ENCODE measurements at places on chromosomes 5 and 9.

DNA sequence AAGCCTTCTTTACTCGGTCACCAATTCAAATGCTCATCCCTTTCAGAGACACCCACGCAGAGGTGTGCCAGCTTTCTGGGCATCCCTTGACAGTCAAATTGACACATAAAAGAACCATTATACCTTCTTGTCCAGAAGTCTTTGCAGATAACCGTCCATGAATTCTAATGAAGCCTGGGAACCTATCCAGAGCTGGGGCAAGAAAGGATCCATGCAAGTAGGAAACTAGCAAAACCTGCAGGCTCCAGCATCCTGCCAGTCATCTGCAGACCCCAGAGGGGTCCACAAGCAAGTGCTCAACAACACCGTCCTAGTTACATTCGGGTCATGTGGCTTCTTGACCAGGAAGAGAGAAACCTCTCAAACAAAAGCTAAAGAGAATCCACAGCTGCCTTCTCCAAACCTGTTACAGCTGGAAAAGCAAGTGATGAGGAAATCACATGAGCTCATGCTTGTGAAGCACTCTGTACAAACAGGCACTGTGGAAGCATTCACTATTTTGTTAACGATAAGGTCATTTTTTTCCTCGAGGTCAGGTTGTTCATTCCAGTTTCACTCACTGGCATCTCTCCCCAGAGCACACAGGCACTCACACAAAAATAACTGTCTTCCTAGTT, 80.2 kb upstream of the DMRT1 start:
- DNase-seq = no peak

- DNase-seq = no peak
These were observed 2.9 kb upstream of the CSF2 start for GRCh38 chr5:132070460-132071337.

DNA sequence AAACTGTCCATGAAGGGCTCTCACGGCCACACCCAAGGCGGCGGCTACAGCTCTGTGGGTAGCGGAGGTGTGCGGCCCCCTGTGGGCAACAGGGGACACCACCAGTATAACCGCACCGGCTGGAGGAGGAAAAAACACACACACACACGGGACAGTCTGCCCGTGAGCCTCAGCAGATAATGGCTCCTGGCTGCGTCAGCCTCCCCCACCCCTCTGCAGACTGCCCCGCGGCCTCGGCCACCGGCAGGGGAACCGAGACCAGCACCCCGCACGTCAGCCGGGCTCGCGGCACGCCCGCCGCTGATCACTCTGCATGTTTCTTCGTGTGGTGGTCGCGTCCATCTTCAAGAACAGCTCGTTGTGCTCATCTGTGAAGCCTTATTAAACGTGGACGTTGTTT, 41.5 kb downstream of the TENT4A start:
- peak; percentile 55 for DNase-seq

GRCh38 chr5:115180165-115180709, 10.5 kb upstream of the TRIM36 start:
- peak; percentile 71 for DNase-seq

DNA sequence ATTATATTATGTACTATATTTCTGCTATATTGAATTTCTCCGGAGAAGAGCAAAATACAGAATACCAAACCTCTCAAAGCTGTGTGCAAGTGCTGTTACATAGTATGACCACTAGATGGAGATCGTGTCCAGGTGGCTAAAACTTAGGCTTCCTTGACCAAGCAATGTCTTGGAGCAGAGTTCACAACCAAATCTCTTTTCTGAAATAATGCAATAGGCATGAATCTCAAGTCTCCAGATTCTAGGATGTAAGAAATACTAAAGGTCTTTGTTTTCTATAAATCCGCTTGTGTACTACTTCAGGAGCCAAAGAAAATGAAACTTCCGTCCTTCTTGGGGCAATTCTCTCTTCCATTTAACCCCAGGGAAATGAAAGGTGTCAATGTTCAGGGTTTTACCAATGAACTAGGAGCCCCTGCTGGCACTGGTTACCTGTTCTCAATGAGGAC, 181.5 kb upstream of the RAI14 start:
- no peak for DNase-seq

DNA sequence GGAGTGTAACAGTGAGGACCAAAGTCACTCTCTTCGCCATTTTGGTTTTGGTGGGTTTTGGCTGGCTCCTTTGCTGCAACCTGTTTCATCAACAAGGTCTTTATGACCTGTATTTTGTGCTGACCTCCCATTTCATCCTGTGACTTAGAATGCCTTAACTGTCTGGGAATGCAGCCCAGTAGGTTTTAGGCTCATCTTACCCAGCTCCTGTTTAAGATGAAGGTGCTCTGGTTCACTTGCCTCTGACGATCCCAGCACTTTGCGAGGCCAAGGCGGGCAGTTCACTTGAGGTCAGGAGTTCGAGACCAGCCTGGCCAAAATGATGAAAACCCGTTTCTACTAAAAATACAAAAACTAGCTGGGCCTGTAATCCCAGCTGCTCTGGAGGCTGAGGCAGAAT, 1.8 kb upstream of the CKS2 start:
- no peak for DNase-seq

GRCh38 chr5:87367243-87367642, 45.5 kb downstream of the CCNH start:
- DNase-seq = no peak

DNA sequence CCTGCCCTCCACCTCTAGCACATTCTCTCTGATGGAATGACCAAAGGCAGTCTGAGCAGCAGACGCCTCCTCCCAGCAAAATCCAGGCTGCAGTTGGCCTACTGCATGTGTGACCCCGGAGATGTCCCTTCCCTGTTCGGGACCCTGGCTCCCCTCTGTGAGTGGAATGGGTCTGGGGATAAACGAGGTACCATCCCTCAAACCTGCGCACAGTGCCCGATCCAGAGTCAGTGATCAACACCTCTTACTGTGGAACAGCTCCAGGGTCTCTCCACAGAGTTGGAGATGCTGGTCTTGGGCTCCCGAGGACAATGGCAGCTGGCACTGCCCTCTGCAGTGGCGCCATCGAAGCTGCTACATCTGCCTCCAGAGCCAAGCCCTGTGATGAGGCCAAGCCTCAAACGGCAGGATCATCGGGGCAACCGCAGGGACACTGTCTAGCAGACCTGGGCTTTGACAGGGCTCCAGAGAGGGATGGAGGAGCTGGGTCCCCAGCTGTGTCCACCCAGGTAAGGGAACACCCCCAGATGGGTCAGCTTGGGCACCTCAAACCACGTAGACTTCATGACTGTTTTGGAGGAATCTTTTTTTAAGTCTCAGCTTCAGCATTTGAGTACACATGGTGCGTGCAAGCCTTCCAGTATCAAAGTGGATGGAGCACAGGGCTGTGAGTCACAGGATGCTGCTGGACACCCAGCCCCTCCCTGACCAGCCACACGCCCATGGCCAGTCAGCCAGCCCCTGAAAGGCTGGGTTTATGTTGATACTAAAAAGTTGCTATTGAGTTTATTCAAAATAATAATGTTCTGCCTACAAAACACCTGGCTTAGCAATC, 13.0 kb downstream of the MED10 start:
- DNase-seq = no peak

GRCh38 chr5:105587963-105588662, 2025.5 kb upstream of the NUDT12 start:
- DNase-seq = no peak

- no peak for DNase-seq
These were observed 37.3 kb downstream of the PROP1 start for GRCh38 chr5:177958696-177959095.

DNA sequence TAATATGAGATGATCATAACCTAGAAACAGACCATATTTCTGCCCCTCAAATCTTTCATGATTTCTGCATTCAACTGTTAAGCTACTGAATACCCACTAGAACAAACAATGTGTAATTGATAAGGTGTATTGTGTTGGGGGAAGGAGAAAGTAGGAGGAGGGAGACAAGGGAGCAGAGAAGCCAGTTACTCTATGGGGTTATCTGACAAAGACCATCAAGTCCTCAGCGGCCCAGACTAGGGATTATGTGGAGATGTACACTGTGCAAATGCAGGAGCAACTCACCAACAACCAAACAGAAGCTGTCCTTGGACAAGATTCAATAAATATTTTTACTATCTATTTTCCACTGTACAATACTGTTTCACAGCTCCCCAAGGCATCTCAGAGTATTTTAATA, 2.7 kb downstream of the NRG2 start:
- no peak for DNase-seq

DNA sequence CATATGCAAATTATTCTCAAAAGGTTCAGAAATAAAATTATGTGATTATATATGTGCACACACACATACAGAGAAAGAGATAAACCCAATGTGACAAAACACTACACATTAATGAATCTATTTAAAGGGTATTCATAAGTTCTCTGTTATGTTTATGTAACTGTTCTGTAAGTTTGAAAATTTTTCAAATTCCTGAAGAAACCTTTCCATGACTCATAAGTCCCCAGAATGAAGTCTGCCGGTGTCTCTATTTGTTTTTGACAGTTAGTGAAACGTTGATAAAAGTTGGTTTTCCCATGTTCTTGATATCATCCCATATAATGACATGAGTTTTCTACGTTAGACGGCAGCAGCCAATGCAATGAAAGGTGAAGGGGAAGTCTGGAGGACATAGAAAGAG, 199.5 kb upstream of the PUM3 start:
- no peak for DNase-seq

DNA sequence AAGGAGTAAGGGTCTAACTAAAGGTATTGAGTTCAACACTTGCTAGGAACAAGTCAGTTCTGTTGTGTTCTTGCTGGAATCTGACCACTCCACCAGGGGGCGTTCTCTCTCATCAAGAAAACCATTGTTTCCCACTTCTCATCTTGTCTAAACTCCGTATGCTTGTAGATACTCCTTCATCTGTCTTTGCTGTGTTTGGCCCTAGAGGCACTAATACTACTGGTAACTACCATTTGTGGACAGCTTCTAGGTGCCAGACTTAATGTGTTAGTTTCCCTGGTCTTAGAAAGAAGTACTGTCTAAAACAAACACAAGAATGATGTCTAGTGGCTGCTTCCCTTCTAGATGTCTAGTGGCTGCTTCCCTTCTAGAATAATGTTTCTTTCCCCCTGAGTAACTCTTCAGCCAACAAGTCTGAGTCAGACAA, 18.7 kb upstream of the PTPDC1 start:
- peak; percentile 71 for DNase-seq

DNA sequence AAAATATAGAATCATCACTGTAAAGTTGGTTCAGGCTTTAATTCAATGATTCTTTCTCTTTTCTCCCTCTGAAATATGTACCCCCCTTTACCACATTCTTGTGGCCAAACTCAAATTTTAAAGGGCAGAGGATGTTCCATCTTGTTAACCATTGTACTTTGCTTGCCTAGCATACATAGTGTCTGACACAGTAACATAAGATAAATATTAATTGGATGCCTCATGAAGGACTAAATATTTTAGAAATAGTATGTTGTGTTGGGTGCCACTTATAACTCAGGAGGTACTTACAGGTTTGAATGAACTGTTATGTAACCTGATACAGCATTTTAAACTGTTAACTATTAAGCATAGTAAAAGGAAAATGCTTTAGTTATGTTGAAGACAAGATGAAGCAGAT, 71.5 kb downstream of the NIPBL start:
- no peak for DNase-seq

DNA sequence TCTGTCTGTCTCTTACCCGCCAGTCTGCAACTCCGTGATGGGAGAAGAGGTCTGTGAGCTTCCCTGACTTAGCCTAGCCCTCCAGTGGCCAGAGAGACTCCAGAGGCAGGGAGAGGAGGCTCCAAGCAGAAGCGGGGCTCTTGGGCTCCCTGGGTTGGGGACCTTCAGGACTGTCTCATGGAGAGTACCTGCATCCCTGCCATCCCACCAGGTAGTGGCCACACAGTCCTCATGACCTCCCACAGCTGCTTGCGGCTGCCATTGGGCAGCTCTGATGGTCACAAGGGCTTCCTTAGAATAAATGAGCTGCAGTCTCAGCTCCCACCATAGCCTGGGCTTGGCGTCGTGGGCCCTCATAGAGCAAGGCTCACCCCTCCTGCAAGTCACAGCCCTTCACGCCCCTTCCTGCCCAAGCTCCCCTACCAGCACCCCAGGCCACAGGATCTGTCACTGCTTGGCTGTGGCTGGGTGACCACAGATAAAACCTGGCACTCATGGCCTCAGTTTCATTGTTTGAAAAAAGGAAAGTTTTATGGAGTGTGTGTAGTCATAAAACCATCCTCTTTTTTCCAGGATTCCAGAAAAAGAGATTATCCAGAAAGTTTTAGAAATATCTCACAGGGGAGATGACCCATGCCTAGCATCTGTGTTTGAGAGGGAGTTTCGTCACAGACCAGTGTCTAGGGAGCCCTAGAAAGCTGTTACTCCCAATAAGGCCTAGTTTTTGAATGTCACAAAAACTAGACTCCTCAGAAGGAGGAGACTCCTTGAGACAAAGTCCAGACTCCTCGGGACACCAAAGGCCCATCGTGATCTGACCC, 48.4 kb downstream of the PPARGC1B start:
- DNase-seq = no peak

DNA sequence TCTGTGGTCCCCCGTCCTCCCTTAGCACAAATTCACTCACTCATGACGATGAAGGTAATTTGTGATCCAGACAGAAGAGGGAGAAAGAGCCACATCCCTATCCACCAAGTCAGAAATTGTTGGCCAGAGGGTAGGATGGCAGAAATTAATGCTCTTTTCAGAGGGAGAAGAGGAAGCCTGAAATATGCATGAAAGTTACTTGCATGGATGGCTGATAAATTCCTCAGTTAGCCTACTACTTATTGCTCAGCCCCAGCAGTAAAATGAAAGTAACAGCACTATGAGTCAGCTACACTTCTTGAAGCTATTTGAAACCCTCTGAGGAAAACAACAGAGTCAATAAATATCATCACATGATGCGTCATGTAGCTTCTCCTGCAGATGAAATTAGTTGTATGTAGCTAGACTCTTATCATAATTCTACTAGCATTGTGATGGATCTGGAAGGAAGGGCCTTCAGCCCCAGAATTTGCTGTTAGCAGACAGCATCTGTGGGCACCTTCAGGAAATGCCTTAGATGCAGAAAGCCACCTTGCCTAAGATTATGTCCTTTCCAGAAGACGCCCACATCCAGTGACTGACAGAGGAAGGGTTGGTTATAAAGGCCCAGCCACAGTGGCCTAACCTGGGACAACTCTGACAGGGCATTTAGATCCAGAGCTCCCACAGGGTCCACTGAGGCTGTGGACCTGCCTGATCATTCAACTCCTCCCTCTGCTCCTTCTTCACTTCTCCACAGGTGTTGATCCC, 81.2 kb upstream of the CCDC112 start:
- no peak for DNase-seq

GRCh38 chr5:171721464-171721863, 64.2 kb upstream of the SMIM23 start:
- no peak for DNase-seq

DNA sequence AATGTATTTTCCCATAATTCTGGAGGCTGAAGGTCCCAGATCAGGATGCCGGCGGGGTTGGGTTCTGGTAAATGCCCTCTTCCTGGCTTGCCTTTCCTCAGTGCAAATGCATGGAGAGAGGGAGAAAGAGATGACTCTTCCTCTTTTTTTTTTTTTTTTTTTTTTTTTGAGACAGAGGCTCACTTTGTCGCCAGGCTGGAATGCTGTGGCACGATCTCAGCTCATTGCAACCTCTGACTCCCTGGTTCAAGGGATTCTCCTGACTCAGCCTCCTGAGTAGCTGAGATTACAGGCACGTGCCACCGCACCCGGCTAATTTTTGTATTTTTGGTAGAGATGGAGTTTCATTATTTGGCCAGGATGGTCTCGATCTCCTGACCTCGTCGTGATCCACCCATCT, 300.0 kb upstream of the TAS2R1 start:
- DNase-seq = no peak

Measured in upper lobe of right lung (tissue), 1 donor.